ENCODE measurements at places on chromosomes 6 and 20. TPM values are rescaled to one million over a fixed set of nuclear protein-coding genes. Genes with fewer than 3 reads are reported as not detected.

DNA sequence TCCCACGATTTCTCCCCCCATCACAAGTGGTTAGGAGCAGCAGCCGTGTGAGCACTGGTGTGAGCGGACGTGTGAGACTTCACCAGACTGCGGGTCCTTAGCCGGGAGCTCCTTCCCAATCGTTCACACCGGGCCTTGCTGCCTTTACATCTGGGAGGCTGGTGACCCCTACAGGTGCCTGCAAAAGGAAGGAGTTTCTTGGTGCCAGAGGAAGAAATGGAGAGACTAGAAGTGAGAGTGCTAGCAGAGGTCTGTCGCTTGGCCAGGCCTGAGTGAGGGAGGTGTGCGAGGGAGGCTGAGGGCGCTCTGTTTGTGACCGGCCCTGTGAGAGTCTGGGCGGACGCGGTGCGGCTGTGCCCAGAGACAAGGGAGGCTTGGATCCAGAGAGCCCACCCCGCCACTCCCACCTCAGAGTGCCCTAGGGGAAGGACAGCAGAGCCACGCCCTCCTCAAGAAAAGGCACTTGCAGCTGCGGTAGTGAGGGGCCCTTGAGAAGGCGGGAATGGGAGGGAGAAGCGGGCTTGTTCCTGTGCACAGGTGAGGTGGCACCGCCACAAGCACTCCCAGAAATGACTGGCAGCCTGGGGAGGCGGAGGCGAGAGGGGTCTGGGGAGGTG is 10.0 kb upstream of the ARMC2 start:
- no peak for DNase-seq

PPP1R14C gene
- 0.26 TPM for total RNA-seq

- DNase-seq: no peak
Observed at GRCh38 chr20:11234608-11235007, 560.8 kb upstream of the JAG1 start.

MUC22 gene
- total RNA-seq: not detected

DNA sequence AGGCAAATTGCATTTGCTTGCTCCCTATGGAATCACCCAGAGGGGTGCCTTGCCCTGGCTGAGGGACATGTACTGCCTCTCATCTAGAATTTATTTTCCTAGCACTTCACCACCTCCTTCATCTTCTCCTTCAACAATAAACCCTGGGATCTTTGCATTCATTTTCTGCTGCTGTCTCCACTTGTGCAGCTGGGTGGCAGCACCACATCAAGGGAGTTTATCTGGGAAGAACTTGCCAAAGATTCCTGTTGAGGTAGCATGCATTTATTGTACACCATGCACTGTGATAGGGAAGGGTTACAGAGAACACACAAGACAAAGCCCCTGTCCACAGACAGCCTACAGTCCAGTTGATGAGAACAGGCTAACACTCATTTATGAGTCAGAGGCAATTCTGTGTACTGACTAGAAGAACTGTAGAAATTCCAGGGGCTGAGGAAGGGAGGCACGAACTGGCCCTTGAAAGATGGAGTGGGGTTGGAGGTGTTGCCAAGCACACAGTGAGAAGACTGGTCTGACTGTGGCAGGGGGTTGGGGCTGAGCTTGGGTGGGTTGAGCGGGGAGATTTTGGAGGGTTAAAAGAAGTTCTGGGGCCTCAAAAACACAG is 17.5 kb downstream of the C20orf173 start:
- DNase-seq: no peak

DNA sequence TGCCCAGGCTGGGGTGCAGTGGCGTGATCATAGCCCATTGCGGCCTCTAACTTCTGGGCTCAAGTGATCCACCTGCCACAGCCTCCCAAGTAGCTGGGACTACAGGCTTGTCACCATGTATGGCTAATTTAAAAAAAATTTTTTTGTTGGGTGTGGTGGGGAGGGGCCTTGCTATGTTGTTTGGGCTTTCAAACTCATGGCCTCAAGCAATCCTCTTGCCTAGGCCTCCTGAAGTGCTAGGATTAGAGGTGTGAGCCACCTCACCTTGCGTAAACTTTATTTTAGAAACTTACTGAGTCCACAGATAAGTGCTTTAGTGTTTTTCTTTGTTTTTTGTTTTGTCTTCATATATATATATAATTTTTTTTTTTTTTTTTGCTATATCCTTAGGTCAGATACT is 9.1 kb downstream of the SMAP1 start:
- no peak for DNase-seq

DNA sequence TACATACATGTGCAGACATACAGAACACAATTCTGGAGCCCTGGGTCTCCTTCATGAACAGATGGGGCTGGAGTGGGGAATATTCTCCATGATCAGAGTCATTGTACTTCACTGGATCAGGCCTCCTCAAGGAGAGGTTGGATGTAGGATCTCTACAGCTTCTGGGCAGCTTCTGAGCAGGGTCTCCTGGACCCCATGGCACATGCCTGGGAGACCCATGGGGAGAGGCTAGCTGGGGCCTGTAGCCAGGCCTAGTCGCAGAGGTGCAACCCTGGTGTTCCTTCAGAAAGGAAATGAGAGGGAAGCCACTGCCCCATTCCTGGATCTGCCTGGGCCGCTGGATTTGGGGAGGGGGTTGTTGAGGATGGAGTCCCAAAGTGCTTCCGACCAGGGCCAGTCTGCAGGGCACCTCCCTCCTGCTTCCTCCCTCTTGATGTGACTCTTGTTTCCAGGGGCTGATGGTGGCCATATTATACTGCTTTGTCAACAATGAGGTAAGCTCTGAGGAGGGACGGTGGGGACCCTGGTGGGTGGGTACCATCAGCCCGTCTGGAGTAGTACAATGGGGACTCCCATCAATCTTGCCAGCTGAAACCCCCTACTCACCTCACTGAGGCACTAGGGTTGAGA is 31.8 kb downstream of the GLP1R start:
- no peak for DNase-seq

DNA sequence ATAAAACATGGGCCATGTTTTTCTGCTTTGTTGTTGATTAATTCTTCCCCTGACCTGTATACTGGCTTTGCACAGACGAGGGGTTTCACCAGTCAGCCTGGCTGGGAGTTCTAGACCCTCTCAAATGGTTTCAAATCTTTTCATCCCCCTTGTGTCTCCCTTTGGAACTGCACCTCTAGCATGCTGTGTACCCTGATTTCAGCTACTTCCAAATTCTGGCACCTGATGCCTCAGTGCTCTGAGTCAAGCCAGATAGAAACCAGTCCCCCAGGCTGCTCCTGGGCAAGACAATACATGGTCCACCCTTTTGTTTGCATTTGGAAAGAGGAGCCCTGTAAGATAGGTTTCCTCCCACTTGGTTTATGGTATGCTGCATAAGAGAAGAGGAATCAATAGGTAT is 290.2 kb downstream of the BTBD3 start:
- DNase-seq: no peak

GRCh38 chr6:78746457-78746856 is 120.9 kb upstream of the IRAK1BP1 start:
- no peak for DNase-seq

DNA sequence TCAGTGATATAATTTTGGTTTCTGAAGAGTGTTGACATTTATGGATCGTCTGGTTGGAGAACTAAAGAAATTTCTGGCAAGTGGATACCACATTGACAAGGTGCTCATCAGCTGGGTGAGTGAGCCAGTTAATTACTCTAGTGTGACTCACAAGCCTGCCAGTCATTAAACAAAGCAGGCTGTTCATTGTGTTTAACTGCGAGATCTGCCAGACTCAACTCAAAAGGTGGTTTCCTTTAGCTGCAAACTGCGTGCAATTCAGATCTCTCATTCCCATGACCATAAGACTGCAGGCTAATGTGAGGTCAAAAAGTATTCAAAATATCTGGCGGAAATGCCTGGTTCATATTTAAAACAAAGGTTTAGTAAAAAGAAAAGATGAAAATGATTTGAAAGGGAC is 32.5 kb upstream of the IYD start:
- DNase-seq: no peak

GRCh38 chr6:9455864-9456658 is 958.8 kb downstream of the TFAP2A start:
- no peak for DNase-seq

DNA sequence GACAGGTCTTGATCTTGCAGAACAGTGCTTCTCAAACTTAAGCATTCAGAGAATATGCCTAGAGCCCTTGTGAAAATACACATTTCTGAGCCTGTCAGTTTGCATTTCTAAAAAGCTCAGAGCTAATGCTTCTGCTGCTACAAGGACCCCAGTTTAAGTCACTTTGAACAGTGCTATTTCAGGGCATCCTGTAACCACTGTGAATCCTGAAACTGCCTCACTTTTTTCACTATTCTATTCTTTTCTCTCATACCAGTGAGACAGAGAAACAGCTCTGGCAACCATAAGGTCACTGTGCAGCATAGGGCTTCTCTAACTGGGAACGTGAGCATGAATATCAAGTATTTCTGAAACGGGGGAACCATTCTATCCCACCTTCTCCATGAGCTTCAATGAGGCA is 51.2 kb downstream of the LGSN start:
- DNase-seq: no peak

DNA sequence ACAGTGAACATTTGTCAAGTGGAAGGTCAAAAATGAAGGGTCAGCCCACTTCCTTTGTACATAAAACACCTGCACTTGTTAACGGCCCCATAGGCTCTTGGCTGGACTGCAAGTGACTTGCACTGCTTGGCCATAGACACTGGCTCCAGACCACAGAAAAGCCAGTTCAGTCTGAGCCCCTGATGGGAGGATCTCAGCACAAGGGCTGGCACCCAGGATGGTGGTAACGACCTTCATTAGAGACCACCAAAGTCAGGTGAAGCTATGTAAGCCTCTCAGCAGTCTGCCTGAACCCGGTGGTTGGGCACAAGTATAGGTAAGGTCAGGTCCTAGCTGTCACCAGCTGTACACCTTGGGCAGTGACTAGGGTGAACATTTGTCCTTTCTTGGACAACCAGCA is 16.1 kb downstream of the PLAGL2 start:
- DNase-seq: peak; percentile 81

DNA sequence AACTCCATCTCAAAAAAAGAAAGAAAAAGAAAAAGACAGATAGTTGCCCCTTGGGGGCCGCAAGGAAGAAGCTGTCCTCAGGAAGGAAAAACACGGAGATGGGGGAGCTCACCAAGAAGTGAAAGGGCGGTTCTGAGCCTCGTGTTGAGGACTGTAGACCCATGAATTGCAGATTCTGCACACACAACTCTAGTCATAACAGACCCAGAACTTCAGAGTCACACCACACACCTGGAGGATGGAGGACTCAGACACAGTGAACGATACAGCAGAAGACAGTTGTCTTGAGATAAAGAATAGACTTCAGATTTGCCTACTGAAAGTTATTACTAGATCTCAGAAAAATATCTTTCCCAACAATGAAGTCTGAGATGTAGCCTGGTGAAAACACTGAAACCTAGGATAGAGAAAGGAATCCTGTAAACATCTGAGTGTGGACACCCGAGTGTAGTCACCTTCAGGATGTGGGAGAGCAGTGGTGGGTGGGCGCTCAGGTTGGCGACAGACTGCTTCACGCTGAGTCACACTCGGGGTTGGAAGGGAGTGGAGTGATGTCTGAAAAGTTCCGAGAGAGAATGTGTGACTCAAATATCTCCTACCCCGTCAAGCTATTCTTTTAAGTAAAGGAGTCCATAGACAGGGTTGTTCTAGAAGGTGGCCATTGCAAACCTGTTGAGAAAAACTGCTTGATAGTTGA is 88.1 kb downstream of the MAP3K4 start:
- no peak for DNase-seq

BMP7 gene
- total RNA-seq: 0.16 TPM

All from mesenteric fat pad (tissue), 1 donor.